ENCODE measurements at places on chromosomes 1 and 21. TPM values are rescaled to one million over a fixed set of nuclear protein-coding genes. Genes with fewer than 3 reads are reported as not detected.

Gene TRABD2B
- total RNA-seq = 4.0 TPM

Gene GSTM1
- not detected for total RNA-seq

Gene CFHR3
- total RNA-seq = 0.15 TPM

Gene CYP4A11
- total RNA-seq = not detected

Gene LCE2B
- total RNA-seq = not detected

Gene LRRC8B
- total RNA-seq = 3.3 TPM

Gene TSPAN1
- 3.0 TPM for total RNA-seq

Gene SPRR5
- not detected for total RNA-seq

Gene FCER1G
- total RNA-seq = not detected

Gene TNFSF4
- total RNA-seq = 0.07 TPM

Measured in A549 treated with AZD2906 at 1 μM for 4 hours (cell line).